Cardiac fibroblast (primary cell): ENCODE measurements at places on chromosomes 7 and 10.

GRCh38 chr7:102306916-102307677 is 20.4 kb downstream of the SH2B2 start:
- DNase-seq, result peak; percentile 63

GRCh38 chr7:114083166-114084001 is 164.6 kb upstream of the PPP1R3A start:
- no peak for DNase-seq

DNA sequence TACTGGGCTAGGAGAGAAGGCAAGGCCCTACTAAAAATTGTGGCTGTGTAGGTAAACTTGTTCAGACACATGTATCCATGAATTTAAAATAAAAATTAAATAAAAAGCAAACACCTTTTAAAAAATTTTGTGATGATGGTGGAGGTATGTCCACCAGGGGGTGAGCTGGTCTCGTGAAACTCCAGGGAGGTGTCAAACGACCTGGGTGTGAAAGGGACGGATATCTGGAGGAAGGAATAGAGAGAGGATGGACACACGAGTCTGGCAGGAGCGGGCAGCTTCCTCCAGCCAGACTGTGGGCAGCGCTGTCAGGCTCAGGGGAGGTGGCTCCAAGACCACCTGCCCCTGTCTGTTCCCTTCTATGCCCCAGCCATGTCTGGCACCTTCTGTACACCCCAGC is 34.8 kb upstream of the DMBT1 start:
- DNase-seq, result peak; percentile 11

DNA sequence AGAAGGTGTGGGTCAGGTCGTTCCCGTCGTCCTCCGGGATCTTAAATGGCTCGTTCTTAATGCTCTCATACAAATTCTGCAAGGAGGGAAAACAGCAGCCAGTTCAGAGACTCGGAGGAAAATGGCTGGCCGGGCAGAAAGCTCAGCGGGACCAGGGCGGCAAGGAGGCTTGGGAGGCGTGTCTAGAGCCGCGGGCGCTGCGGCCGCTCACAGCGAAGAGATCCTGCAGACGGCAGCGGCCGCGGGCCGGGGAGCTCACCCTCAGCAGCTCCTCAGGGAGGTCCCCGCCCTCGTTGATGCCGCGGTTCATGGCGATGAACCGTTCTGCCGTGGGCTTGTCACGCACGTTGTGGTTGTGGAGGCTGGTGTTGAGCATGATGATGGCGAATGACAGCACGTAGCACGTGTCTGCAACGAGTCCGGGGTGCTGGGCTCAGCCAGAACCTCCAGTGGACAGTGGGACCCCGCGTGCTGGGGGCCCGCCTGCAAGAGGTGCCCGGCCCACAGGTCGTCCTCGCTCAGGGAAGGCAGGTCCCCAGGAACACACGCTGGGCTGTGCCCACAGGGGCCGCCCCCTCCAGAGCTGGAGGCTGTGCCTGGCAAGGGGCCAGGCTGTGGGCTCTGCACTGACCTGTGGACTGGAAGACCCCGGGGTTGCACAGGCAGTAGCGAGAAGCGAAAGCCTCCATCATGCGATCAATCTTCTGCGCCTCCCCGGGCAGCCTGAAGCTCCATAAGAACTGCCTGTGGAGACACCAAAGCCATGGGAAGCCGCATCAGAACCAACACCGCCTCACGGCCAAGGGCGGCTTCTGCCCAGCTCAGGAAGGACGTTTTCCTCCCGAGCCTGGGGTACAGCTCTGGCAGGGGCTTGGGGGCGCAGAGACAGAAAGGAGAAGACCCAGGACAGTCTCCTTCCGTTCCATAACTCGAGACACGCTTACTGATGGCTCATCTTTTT is 101.6 kb downstream of the CYTH3 start:
- no peak for DNase-seq

DNA sequence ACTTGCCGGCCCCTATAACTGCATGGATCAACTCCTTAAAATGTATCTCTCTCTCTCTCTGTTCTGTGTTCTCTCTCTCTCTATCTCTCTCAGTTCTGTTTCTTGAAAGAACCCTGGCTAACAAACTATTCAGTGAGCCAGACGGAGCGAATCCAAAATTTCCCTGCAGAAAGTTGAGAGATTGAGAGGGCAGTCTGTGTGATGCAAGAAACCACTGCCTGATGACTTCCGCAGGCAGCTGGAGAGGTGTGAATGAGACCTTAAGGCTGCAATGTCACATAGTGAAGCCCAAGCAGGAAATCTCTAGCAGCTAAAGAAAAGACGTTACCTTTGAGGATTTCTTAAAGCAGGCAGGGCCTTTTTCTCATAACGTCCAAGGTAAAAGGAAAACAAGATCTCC is 17.3 kb downstream of the FAM107B start:
- DNase-seq, result no peak
